ENCODE measurements at places on chromosomes 3 and 15. TPM values are rescaled to one million over a fixed set of nuclear protein-coding genes. Genes with fewer than 3 reads are reported as not detected.

The CPNE9 gene
- total RNA-seq = not detected

The CFAP100 gene
- total RNA-seq = not detected

The RARB gene
- not detected for total RNA-seq

The CCDC66 gene
- total RNA-seq = 34.1 TPM

The NTRK3 gene
- total RNA-seq = 0.51 TPM

The KBTBD13 gene
- not detected for total RNA-seq

The CASR gene
- total RNA-seq = not detected

The WWTR1 gene
- 2.6 TPM for total RNA-seq

The UROC1 gene
- not detected for total RNA-seq

The SLC22A14 gene
- total RNA-seq = not detected

The FANCD2OS gene
- not detected for total RNA-seq

The ALPK3 gene
- total RNA-seq = 0.34 TPM

The OR5K3 gene
- total RNA-seq = not detected

The PDCD7 gene
- 68.4 TPM for total RNA-seq

The GOLGA8N gene
- 6.9 TPM for total RNA-seq
